ENCODE measurements at places on chromosomes 2 and 18.

DNA sequence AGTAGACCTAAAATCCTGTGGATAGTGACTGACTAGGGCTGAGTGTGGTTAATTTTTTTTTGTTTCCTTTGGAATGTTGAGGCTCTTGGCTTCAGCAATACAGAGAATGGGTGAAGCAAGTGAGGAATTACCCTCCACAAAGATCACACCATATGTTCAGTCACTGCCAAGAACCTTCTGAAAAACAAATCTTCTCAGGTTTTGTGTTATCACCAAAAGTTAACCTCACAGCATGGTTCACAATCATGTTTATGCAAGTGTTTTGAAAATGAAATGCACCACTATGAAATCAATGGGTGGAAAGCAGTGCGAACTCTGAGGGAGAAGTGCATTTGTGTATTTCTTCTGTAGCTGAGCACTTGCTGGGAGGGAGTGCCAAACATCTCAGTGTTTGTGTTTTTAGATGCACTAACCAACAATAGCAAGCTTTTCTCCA is 44.4 kb downstream of the SPATS2L start:
- DNase-seq: peak; percentile 17

DNA sequence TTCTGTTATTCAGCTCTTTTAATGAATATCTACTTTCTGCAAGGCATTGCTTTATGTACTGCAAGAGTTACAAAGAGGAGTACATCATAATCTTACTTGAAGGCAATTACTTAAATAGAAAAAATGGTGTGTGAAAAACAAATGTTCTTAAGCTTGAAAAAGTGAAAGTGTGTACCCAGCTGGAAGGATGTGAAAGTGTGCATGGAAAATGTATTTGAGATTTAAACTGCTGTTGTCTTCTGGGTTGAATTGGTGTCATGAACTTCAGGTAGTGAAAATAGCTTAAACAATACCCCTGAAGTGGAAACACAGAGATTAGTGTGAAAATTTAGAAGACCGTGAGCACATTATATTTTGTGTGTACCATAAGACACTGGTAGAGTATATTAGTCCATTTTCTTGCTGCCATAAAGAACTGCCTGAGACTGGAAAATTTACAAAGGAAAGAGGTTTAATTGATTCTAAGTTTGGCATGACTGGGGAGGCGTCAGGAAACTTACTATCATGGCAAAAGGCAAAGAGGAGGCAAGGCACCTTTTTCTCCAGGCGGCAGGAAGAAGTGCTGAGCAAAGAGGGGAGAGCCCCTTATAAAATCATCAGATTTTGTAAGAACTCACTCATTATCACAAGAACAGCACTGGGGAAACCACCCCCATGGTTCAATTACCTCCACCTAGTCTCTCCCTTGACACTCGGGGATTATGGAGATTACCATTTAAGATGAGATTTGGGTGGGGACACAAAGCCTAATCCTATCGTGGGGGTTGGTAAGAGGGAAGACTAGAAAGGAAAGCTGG is 38.8 kb downstream of the SCN2A start:
- DNase-seq: no peak

DNA sequence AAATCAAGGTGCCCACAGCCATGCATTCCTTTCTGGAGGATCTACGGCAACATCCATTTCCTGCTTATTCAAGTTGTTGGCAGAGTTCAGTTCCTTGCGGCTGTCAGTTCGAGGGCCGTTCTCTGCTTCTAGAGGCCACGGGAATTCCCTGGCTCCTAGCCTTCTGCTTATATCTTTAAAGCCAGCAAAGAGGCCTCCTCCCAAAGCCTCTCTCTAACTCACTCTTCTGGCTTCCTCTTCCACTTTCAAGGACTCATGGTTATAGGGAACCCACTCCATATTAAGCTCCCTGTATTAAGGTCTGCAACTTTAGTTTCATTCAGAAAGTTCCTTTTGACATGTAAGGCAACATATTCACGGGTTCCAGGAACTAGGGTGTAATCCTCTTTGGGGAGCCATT is 150.1 kb upstream of the RMP24 start:
- DNase-seq: no peak

DNA sequence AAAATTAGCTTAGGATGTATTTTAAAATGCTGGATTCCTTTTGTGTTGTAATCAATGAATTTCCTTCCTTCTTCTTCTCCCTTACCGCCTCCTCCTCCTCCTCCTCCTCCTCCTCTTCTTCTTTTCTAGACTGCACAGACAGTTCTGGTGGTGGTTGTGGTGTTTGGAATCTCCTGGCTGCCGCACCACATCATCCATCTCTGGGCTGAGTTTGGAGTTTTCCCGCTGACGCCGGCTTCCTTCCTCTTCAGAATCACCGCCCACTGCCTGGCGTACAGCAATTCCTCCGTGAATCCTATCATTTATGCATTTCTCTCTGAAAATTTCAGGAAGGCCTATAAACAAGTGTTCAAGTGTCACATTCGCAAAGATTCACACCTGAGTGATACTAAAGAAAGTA is 18.8 kb downstream of the GALR1 start:
- no peak for DNase-seq

DNA sequence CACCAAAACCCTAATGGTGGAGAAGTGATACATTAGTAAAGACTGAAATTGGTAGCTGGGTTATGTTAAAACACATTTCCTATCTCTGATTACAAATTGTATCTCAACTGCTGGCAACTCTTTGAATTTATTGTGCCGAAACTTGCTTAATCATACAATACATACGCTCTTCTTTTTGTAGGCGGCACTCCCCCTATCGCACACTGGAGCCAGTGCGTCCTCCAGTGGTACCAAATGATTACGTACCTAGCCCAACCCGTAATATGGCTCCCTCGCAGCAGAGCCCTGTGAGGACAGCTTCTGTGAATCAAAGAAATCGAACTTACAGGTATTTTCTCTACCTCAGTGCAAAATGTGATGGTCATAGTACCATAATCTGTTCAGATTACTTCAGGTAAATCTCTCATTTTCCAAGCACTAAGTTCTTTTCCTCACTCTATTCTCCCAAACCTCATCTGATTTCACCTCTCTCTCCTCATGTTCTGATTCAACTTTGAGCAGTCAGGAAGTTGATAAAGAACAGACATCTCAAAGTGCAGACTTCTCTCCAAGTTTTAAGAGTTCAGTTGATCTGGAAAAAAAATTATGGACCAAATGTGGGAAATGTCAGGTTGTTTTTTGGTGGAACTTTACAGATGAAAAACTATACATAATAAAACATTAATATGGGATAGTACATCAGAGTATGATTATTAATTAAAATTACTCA is 66.5 kb downstream of the ABI2 start:
- no peak for DNase-seq

DNA sequence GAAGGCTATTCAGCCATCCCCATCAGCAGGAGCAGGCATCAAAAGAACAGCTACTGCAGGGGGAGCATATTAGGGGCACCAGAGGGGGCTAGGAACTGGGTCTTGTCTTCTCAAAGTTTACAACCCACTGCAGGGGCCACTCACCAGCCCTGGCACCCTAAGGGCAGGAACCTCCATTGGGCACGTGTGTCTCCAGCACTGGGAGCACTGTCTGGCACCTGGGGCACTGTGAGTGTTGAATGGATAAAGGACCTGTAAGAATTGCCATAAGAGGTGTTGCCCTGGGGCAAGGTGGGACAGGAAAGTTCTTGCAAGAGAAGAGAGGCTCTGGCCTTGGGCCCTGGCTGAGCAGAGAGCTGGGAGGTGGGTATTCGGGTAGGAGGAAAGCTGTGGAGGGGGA is 1.4 kb upstream of the STEAP3 start:
- DNase-seq: no peak

DNA sequence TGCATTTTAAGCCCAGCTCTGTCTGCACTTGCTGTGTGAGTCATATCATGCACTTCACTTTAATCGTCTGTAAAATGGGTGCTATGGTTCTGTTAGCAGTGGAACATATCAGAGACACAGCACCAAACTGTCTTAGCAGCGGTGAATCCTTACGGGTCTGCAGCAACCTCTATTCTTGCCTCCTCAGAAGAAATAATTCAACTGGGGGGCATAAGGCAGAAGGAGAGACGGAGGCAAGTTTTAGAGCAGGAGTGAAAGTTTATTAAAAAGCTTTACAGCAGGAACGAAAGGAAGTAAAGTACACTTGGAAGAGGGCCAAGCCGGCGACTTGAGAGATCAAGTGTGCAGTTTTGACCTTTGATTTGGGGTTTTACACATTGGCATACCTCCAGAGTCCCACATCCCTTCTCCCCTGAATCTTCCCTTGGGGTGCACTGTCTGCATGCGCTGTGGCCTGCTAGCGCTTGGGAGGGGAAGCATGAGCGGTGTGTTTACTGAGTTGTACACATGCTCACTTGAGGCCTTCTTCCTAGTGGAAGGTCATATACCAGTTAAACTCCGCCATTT is 109.8 kb downstream of the DDX1 start:
- no peak for DNase-seq

GRCh38 chr2:178886006-178886405 is 78.8 kb upstream of the TTN start:
- no peak for DNase-seq

GRCh38 chr2:162091325-162092007 is 17.5 kb upstream of the DPP4 start:
- DNase-seq: no peak

GRCh38 chr18:78979056-78979729 is 425 bp upstream of the SALL3 start:
- no peak for DNase-seq

DNA sequence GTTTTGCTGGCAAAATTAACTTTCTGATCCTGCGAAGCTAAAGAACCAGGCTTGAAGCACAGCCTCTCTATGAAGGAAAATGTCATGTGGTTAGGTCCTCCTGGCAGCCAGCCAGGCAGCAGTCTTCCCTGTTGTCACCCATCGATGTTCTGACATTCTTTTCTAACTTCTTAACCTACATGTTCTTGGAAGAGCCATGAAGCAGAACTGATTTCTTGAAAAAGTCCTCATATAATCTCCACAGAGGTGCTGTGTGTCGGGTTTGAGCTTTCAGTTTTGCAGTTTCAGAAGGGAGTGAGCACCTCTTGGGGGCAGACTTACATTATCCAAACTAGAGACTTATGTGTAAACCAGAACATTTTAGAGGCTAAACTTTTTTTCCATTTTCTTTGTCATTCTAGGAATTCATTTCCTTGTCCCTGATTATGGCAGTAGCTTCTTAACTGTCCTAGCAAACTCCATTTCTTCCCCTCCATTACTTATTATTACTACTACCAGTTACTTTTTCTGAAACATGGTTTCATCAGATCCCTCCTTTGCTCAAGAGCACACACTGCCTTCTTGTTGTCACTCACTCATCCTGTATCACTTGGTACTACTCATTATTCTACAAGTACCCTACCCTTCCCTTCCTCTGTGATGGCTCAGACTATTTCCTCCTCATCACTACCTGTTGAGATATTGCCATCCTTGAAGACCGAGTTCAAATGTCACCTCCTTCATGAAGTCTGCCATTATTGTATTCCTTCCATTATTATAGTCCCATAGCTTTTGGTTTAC is 31.1 kb downstream of the DOK1 start:
- DNase-seq: no peak

- peak; percentile 64 for DNase-seq
Measured at GRCh38 chr18:49814147-49814499, 790 bp upstream of the ACAA2 start.

DNA sequence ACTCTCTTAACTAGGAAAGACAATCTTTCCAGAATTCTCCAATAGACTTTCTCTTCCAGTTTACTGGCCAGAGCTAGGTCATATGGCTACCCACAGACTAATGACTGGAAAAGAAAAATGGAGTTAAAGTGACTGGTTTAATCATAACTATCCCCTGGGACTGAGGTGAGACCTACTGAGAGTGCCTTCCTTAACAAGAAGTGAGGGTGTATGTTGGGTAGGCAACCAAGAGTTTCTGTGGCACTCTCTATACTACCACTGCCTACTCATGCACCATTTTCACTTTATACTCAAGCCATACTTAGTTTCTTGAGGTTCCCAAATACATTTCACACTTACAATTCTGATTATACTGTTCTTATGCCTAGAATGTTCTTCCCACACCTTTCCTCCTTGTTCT is 6.9 kb upstream of the GFPT1 start:
- DNase-seq: no peak

DNA sequence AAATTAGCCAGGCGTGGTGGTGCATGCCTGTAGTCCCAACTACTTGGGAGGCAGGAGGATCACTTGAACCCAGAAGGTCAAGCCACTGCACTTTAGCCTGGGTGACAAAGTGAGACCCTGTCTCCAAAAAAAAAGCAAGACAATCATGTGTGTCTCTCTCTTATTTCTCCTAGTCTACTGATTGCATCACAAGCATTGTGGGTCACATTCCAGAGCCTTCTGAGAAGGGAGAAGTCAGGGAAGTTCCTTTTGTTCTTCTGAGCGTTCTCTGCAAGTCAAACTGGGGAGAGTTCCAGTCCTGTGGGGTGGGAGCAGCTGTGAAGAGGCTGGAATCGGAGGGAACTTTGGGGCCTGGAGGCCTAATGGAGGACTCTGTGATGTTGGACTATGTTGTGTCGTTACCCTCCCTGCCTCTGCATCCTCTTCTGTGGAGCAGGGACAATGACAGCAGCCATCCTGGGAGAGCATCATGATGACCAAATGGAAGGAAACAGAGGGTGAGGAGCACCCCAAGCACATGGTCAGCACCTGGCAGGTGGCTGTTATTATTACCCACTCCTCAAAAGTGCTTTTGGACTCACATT is 115.4 kb downstream of the MRO start:
- no peak for DNase-seq

GRCh38 chr18:34802959-34803358 is 92.9 kb downstream of the DTNA start:
- DNase-seq: no peak

DNA sequence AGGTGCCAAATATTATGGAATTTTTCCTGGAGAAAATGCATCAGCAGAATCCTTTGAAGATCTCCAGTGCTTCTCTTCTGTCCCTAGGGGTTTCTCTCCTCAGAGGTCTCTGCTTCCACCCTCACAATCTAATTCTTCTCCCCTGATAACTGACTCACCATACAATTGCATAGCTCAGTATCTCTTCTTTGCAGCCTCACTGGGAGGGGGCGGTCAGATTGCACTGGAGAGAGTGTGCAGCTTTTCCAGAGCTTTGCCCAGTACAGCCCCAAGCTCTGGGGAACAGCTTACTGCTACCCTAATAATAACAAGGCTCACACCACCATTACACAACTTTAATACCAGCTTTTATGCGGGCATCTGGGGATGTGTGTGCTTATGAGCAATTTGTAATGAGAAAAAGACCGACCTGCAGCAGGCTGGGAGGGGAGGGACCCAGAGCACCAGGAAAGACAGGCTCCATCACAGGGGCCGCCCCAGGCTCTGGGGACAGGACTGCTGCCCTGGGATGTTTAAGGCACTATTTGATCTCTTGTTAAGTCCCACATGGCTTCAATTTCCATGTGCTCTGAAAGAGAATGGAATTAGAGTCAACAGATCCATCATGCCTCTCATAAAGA is 276.6 kb upstream of the SIX2 start:
- no peak for DNase-seq

- DNase-seq: no peak
Measured at GRCh38 chr2:144519934-144520731, at the start of gene ZEB2. Gene ZEB2, minus strand, starts transcription at chr2:144520119. Its CDS starts 2,769 bp downstream, at chr2:144517350.

GRCh38 chr18:63236921-63237846 is 82.4 kb downstream of the BCL2 start:
- no peak for DNase-seq

- DNase-seq: no peak
Measured at GRCh38 chr2:136208682-136209420, 90.9 kb upstream of the CXCR4 start.

GRCh38 chr2:134491022-134491421 is 227.8 kb downstream of the TMEM163 start:
- DNase-seq: no peak

GRCh38 chr2:74025971-74026612 is 41.4 kb downstream of the TET3 start:
- DNase-seq: no peak

- DNase-seq: peak; percentile 82
Measured at GRCh38 chr2:47174733-47175361, 19.7 kb upstream of the STPG4 start.

- DNase-seq: no peak
Measured at GRCh38 chr2:241271706-241272302, 43.7 kb downstream of the HDLBP start.

All from NCI-H2171 treated with DMSO at 0.1 percent for 48 hours (cell line).